ENCODE measurements at places on chromosomes 11 and 22.
A peak's percentile ranks its signal among the peaks of the same experiment; 100 is the strongest.

GRCh38 chr11:113773092-113773415 lies 438 bp downstream of the ZW10 start:
- DNase-seq: no peak

GRCh38 chr11:9001736-9002135 lies 2.1 kb downstream of the NRIP3 start:
- peak; percentile 7 for DNase-seq

DNA sequence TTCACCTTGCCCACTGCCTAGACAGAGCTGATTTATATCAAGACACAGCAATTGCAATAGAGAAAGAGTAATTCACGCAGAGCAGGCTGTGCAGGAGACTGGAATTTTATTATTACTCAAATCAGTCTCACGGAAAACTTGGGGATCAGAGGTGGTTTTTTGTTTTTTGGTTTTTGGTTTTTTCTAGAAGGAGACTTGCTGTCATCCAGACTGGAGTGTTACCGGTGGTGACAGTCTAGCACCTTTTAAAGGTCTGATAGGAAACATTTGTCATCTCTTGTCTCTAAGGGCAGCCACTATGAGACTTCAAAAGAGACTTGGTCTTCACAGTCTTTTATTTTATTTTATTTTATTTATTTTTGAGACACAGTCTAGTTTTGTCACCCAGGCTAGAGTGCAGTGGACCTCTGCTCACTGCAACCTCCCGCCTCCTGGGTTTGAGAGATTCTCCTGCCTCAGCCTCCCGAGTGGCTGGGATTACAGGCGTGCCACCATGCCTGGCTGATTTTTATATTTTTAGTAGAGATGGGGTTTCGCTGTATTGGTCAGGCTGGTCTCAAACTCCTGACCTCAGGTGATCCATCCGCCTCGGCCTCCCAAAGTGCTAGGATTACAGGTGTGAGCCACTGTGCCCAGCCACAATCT lies 19.1 kb downstream of the APOBEC3H start:
- DNase-seq: no peak

DNA sequence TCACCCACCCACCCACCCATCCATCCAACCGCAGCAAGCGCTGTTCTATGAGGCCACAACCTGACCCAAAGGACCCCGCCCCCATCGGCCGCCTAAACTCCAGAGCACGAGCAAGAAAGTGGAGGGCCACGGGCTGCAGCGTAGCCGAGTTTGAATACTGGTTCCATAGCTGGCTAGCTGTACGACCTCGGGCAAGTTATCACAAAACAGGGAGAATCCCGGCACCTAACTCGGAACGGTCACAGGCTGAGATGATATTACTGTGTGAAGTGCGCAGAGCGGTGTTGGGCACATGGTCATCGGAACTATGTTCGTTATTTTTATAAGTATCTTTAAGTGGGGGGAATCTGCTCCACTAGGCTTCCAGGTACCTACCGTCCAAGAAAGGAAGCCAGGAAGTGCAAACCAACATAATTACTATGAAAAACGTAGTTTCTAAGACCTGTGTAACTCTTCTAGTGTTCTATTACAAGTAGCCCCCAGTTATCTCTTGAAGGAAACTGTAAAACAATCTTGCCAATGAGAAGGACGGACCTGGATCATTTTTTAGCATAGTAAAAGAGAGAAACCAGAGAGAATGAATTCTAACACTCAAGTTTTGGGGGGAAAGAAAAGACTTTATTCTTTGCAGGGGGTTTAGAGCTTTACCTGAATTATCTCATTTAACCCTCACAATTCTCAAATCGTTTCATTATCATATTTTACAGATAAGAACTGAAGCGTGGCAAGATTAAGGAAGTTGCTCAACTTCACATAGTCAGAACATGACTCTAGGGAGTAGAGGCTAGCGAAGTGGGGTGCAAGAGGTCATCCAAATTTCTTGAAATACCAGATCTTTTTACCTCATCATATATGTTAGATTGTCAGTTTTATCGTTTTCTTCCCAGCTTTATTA lies 663 bp upstream of the BUD13 start:
- DNase-seq: no peak

DNA sequence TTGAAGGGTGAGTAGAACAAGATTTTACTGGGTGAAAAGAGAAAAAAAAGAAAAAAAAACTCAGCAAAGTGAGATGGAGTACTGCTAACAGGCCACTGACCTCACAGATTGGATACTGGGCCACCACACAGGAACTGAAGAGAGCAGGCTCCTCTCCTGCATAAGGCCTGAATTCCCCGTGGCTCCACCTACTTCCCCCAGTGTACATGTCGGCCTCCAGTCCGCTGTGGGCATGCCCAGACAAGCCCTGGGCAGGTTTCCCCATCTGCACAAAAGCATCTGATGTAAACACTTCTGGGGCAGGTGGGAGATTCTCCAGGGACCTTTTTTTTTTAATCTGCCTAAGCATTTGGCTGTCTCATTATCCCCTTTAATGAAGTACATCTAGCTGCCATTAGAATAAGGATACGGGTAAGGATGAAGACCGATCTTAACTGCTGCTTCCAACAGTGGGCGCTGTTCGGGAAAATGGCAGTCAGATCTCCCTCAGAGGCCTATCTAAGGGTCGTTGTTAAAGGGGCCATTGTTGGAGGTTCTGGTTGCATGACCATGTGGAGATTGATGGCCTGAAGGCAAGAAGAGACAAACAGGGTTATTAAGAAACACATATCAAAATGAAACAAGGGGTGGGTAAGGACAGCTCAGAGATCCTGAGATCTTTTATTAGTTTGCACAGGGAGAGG lies 48.5 kb downstream of the MS4A13 start:
- no peak for DNase-seq

- no peak for DNase-seq
Observed at GRCh38 chr11:64629796-64630562, 39.0 kb downstream of the SLC22A12 start.

DNA sequence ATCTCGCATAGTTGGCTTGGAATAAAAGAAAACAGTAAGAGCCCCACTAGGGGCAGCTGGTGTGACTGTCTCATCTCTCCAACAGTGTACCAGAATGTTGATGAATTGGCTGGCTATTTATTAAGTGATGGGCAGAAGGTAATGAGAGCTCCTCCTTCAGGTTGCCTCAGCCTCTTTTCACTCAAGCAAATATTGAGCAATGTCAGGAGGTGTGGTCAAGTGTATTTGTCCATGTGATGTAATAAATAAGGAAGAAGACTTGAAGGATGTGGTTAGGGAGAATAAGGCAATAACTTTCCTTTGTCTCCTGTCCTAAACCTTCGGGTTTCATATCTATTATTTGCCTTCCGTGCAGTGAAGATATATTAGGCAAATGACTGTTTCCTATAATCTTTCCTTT lies at the start of gene TCN1:
Gene TCN1 (minus strand): TSS at position 91 of the 400 bp plus-strand sequence. CDS start 17 bp downstream, at position 74.
- no peak for DNase-seq

- no peak for DNase-seq
Observed at GRCh38 chr11:61972112-61972671, 4.8 kb upstream of the FTH1 start.

GRCh38 chr11:20005747-20006146 lies 154.5 kb downstream of the DBX1 start:
- DNase-seq: no peak

GRCh38 chr11:1750840-1751530 lies 590 bp upstream of the IFITM10 start:
- no peak for DNase-seq

- DNase-seq: no peak
Observed at GRCh38 chr11:127035824-127036223, 35.3 kb upstream of the KIRREL3 start.

- DNase-seq: no peak
Observed at GRCh38 chr11:110730773-110731172, 18.5 kb upstream of the ARHGAP20 start.

DNA sequence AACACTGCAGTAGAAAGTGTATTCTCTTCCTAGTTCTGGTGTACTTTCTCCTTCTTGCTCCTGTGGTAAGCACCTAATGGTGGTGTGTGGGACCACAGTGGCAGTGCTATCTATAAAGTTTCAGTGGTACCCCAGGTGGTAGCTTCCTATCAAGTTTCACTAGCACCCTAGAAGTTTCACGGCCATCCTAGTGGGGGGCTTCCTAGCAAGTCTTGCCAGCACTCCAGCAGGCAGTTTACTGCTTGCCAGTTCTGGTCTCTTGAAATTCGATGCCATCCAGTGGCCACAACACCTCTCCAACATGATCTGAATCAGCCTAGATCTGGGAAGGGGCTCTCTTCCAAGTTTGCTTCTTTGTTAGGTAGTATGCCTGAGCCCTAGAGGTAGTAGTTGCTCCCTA lies 229.6 kb downstream of the SWAP70 start:
- no peak for DNase-seq

DNA sequence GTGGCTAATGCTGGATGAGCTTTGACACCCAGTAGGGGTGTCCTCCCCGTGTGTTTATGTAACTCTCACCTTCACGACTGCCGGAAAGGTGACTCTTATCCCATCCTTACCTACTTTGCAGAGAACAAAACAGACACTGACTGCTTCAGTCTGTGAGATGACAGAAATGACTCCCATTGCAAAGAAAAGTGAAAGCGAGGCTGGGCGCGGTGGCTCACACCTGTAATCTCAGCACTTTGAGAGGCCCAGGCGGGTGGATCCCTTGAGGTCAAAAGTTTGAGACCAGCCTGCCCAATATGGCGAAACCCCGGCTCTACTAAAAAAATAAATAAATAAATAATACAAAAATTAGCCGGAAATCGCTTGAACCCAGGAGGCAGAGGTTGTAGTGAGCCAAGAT lies 106.4 kb upstream of the ANO1 start:
- DNase-seq: no peak

DNA sequence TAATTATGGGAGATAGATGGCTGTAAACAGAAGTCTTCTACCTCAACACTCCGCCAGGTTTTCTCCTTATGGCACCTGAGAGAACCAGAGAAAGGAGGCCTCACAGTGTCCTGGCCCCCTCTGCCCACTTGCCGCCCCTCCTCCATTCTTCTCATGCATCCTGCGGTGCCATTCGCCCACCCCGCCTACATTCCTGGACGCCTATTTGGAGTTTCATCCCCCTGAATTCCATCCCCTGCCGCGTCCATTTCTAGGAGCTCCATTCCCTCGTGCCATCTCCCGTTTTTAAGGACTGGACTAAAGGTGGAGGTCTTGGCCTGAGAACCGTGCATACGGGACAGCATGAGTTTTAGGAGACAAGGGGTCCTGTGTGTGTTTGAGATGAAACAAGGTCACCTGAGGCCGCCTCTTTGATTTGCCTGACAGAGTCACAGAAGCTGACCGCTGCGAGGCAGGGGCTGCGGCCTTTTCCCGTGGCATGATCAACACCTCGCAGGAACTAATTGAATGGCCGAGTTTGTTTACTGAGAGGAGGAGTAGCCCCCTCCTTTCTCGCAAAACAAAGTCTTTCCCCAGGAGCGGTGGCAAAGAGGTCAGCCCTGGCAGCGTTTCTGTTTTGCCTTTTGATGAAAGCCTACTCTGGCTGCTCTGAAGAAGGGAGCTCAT lies 246.2 kb downstream of the ST3GAL4 start:
- DNase-seq: no peak

DNA sequence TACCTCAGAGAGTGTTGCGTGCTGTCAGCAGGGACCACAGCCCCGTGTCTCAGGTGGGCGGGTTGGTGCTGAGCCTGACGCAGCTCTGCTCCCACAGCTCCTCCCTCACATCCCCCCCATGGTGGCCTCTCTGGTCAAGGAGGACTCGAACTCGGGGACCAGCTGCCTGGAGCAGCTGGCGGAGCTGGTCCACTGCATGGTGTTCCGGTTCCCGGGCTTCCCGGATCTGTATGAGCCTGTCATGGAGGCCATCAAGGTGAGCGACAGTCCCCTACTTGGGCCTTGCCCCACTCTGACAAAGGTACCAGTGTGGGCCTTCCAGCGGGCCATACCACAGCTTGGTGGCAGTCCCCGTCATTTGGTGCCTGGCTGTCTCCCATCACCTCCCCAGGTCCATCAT lies 11.8 kb downstream of the USP35 start:
- no peak for DNase-seq

DNA sequence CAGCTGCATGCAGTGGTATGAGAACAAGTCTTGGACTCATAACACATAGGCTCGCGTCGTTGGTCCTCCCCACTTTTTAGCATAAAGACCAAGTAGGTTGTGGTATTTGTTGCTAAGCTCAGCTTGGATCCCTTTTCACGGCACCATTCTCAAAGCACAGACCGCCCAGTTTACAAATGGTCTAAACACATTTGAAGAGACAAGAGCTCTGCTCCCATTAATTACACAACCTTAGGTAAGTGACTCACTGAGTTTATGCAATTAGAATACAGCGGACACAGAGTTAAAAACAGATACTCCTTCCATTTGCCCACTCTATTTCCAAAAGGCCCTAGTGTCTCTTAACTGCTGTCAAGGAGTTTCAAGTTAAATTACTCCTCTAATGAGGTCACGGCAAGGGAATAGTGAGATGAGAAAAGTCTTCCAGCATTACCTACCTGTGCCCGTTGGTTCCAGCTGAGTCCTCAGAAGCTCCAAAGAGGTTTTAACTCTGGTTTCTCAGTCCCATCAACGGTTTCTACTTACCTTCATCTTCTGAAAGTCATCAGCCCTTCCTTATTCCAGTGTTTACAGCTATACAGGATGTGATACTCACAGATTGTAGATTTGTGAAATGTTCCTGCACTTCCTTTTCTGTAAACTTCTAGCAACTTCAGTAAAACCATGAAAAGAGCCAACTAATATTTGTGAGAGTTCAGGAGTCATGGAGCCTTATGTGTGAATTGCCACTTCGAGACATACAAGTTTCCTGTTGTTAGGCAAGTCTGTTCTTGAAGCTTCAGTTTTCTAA lies at the start of gene MS4A6A:
Gene MS4A6A (minus strand): TSS at position 543 of the 790 bp plus-strand sequence. CDS start 1,356 bp downstream, outside the sequence.
- no peak for DNase-seq

- DNase-seq: no peak
Observed at GRCh38 chr11:114310095-114310494, 13.9 kb downstream of the NNMT start.

- DNase-seq: no peak
Observed at GRCh38 chr11:61964058-61964665, 3.3 kb downstream of the FTH1 start.
